IPS DF 6.9 (cell line): ENCODE measurements at places on chromosomes 5 and 9.

- no peak for DNase-seq
Measured at GRCh38 chr9:134327671-134328231, 1.5 kb downstream of the RXRA start.

GRCh38 chr5:109421956-109422355, 12.2 kb upstream of the PJA2 start:
- DNase-seq: no peak

- no peak for DNase-seq
Measured at GRCh38 chr5:34603378-34603777, 52.8 kb upstream of the RAI14 start.

- no peak for DNase-seq
Measured at GRCh38 chr5:125152461-125153189, 406.2 kb upstream of the ZNF608 start.

DNA sequence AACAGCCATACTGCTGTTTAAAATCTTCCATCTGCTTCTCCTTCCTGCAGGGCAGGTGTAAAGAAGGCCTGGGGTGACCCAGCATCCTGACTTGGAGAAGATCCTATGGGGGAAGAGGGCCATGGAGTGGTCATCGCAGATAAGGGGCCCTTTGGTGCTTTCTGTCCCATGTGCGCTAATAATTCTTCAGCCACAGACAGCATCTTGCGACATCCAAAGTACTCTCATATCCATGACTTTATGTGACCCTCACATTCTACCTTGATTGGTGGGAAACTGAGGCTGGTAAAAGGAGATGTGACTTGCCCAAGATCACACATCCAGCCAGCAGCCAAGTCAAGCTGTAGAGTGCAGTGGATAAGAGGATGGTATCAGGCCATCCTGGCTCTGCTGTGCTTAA, 44.3 kb upstream of the HAND1 start:
- no peak for DNase-seq

- no peak for DNase-seq
Measured at GRCh38 chr9:69822116-69822750, 1.6 kb downstream of the CFAP95 start.

- no peak for DNase-seq
Measured at GRCh38 chr9:109264877-109265587, 55.8 kb downstream of the EPB41L4B start.
